ENCODE measurements at places on chromosomes 4 and X.

DNA sequence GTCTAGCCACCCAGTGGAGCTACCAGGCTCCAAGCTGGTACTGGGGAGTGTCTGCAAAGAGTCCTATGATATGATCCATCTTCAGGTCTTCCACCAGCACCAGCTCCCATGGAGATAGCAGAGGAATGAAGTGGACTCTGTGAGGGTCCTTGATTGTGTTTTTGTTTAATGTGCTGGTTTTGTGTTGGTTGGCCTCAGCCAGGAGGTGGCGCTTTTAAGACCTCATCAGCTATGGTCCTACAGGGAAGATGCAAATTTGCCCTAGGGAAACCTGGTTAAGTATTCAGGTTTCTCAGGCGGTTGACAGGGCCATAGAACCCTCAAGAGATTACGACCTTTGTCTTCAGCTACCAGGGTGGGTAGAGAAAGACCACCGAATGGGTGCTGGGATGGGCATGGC lies 1141.1 kb downstream of the STIM2 start:
- no peak for DNase-seq

- no peak for DNase-seq
Observed at GRCh38 chr4:37985730-37986275, 25.6 kb downstream of the PTTG2 start.

GRCh38 chr4:118758293-118758692 lies 73.1 kb downstream of the METTL14 start:
- DNase-seq = no peak

GRCh38 chrX:74405973-74406489 lies 15.3 kb upstream of the SLC16A2 start:
- no peak for DNase-seq

DNA sequence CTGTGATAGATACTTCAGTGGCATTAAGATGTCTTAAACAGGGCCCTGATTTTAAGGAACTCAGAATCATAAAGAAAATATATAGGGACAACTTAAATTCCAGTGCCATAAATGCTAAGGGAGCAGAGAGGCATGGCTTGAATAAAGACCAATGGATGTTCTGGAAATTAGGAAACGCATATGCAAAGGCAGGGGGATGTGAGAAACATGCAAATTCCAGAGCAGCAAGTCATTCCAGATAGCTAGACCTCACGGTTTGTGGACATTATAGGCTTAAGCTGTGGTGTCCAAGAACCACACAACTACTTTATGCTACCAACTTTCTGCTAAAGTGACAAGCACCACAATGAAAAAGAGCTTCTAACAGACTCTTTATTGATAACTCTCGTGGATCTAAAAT lies 132.6 kb upstream of the ANK2 start:
- DNase-seq = no peak
